ENCODE measurements at places on chromosomes 2 and 18. TPM values are rescaled to one million over a fixed set of nuclear protein-coding genes. Genes with fewer than 3 reads are reported as not detected.
A peak's percentile ranks its signal among the peaks of the same experiment; 100 is the strongest.

The TCF4 gene
- 14.6 TPM for total RNA-seq

The BOD1L2 gene
- not detected for total RNA-seq

DNA sequence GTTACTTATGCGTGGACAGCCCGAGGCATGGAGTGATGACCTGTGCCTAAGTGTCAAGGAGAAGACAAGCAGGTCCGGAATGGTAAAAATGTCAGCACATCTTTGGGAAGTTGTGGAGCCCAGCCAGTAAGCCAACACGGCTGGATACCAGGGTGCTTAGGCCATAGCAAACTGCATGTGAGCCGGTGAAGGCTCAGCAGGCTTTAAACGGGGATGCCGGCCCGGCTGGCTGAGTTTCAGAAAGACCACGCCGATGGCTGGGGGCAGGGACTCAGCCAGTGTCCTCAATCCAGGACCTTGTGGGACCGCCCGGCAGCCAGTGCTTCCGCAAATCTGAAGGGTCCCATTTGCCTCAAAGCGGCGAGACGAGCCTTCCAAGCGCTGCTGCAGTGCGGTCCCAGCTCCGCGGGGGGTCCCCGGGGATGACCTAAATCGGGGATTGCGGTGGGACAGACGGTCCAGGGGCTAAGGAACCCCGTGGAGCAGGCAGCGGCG, 946 bp upstream of the AGAP1 start:
- no peak for DNase-seq
- peak overlapping the region; percentile 88 for H3K4me3 ChIP-seq
- peak overlapping the region; percentile 58 for H3K27ac ChIP-seq
- H3K4me1 ChIP-seq: peaks cover 18% of the 10 kb centered on the region
- H3K27me3 ChIP-seq: no peaks in the 10 kb centered on the region
- H3K36me3 ChIP-seq: no peaks in the 10 kb centered on the region

DNA sequence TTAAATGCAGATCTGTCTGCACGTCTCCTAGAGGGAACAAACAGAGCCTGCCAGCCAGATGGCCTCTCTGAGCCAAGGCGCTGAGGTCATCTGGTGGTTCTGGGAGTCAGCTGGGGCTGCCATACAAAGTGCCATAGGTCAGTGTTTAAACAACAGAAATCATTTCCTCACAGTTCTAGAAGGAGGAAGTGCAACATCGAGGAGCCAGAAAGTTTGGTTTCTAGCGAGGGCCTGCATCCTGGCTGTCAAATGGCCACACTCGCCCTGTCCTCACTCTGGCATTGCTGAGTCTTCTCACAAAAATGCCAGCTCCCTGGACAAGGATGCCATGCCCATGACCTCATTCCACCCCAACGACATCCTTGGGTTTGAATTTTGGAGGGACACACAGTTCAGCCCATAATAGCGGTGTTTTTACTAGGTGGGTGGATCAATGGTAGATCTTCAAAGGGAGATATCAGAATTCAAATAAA, 59.6 kb downstream of the MYT1L start:
- no peaks in the 10 kb centered on the region for H3K4me1 ChIP-seq
- no peak overlapping the region for H3K4me3 ChIP-seq
- H3K36me3 ChIP-seq: no peaks in the 10 kb centered on the region

GRCh38 chr2:227889336-227889735, 17.9 kb downstream of the DAW1 start:
- H3K4me3 ChIP-seq: no peak overlapping the region
- no peaks in the 10 kb centered on the region for H3K4me1 ChIP-seq
- no peaks in the 10 kb centered on the region for H3K36me3 ChIP-seq
- no peak for DNase-seq
- no peak overlapping the region for H3K27ac ChIP-seq
